Naive thymus-derived CD4-positive, alpha-beta T cell (primary cell): ENCODE measurements at places on chromosomes 11 and 22.
A peak's percentile ranks its signal among the peaks of the same experiment; 100 is the strongest.

DNA sequence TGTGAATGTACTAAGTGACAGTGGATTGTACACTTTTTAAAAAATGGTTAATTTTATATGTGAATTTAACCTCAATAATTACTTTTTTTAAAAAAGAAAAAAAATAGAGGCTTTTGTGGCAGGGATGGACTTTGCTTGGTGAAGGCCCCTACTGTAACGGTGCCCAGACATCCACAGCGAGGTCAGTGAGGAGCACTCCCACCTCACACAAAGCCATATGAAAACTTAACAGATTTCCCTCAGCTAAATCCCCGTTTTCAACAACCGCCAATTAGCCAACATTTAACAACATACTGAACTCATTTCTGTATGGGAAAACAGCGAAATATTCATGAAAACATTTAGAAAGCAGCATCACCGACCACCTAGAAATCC is 642 bp upstream of the C11orf58 start:
- DNase-seq: no peak

DNA sequence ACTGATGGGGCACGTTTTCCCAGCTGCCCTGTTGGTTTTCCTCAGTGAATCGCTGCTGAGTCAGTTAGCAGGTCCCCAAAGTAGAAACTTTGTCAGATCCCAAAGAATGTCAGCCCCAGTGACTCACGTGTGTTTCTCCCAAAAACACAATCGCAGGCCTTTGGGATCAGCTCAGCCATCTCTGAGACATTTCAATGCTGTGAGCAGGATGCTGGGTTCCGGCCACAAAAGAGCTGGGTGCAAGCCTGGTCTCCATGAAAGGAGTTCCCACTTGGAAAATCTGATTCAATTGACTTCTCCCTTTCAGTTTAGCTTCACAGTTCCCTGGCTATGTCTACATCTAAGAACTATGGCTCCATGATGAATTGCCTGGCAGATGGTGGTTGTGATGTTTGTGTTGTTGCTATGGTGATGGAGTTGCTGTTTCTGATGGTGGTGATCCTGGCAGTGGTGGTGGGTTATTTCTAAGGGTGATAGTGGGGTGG is 28.0 kb downstream of the MYEOV start:
- DNase-seq: no peak

DNA sequence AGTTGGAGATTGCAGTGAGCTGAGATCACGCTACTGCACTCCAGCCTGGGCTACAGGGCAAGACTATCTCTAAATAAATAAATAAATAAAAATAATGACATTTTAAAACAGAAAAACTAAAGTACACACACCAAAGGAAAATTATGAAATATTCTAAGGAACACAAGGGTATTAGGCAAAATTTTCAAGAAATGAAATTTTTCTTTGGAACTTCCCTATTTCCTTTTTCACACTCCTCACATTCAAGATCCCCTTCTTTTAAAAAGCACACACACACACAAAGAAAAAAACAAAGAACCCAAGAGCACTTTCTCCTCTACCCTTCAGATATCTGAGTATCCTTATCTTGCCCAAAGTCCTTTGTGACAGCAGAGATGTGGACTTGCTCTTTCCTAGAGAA is 92.8 kb downstream of the CCDC73 start:
- no peak for DNase-seq

- DNase-seq: no peak
These were observed 23.9 kb upstream of the MICAL2 start for GRCh38 chr11:12086271-12087074.

DNA sequence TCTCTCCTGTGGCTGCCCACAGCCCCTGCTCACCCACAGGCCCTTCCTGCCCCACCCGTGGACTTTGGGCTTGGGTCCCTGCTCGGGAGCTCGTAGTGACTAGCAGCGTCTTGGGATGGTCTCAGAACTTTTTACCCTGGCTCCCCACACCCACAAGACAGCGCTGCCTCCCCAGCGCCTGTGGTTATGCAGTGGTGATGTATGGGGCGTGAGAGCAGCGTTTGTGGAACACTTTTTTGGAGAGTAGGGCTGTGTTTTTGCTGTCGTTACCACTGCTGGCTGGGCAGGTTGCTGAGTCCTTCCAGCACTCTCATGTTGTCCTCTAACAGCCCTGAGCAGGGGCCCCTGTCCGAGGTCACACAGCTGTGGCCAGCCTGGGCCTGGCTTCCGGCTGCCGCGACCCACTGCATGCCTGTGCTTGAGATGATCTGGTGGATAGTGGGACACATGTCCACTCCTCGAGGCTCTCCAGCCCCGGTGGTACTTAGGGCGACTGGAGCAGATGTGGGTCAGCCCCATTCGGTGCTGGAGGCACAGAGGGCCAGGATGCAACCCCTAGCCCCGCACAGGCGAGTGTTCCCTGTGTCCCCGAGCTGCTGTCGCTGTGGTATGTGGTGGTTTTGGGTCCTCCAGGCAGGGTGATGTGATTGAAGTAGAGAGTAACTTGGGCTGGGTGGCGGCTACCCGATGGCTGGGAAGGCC is 7.1 kb upstream of the GRAMD4 start:
- peak; percentile 44 for DNase-seq

DNA sequence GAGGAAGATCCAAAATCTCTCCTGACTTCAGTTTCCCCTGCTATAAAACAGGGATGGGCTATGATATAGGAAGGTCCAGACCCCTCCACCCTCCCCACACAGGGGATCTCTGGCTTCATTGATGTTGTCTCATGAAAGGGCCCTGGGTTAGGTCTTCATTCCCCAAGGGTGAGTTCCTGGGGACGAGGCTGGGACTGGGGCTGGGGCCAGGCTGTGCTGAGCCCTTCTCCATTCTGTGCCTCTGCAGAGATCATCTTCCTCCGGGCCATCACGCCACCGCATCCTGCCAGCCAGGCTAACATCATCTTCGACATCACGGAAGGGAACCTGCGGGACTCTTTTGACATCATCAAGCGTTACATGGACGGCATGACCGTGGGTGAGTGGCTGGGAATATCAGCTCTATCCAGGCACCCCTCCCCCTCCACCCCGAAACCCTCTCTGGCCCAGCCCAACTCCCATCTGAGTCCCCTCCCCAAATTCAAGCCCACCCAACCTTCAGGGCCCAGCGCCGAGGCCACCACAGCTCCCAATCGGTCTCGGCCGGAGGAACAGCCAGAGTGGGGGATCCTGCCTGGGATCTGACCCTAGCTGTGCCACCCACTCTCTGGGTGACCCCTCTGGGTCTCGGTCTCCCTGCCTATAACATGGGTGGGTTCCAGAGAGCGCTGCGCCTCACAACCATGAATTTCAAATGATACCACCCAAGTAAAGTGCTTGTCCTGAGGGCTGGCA is 74.2 kb downstream of the FBLN1 start:
- DNase-seq: no peak

- no peak for DNase-seq
These were observed 24.5 kb downstream of the BID start for GRCh38 chr22:17749605-17750395.

DNA sequence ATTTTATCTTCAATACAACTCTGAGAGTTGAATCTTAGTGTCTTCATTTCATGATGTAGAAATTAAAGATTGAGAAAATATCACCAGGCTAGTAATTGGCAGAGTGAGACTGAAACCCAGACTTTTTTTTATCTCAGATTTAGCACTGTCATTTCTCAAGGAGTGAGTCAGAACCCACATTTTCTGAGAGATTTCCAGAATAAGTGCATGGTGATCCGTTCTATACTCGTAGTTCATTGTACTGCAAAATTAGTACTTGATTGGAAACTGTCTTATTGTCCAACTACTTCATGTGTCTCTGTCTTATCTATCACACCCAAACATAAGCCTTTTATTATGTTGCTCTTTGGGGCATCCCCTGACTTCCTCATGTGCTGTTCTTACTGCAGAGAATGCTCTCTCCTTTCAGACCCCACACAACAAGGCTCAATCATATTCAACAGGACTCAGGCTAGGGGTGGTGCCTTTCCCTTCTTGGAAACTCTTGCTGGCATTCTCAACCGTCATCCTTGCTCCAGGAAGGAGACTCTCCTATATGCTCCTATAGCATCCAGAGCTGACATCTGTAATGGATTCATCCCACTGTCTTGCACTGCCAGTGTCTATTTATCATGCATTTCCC is 76.7 kb upstream of the BLID start:
- no peak for DNase-seq
